HuH-7 (cell line): ENCODE measurements at places on chromosomes 1 and 21.
A peak's percentile ranks its signal among the peaks of the same experiment; 100 is the strongest.

DNA sequence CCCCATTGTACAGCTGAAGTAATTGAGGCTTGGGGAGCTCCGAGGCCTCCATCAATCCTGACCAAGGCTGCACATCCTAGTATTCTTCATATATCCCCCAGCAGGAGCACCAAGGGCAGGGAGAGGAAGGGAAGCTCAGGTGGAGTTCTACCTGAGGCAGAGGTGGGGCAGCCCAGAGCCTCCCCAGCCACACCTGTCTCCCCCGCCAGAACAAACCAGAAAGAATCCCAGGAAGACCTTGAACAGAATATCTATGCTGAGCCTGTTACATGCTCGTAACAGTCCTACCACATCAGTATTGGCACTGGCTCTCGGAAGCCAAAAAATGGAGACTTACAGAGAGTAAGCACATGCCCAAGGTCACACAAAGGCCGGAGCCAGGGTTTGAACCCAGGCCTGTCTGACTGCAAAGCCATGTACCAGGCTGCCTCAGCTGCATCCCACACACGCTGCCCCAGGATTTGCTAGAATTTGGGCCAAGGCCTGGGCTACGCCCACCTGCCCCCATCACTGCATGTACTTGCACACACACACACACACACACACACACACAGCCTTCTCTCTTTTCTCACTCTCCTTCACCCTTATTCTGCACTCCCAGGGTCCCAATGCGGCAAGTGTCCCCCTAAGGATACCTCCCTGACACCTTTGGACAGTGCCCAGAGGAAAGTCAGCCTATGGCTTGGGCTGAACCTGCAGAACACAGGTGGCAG, 4.5 kb downstream of the E2F2 start:
- no peak for DNase-seq

DNA sequence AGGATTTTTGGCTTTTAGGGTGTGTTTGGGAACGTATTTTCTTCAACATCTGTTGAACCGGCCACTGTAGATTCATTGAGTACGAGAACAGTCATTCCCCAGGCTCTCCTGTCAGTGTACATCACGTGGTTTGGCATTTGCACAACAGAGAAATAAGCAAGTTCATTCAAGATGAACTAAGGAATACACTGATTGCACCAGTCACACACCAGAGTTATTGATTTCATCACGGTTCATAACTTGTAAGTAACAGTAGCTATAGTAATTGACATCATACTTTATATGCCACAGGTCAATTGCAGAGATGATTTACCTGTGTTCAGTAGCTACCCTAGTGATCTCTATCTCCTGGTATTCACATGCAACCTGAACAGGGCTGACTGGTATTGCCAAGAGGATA, 90.7 kb upstream of the ETS2 start:
- no peak for DNase-seq

- no peak for DNase-seq
These were observed 57.6 kb downstream of the OPTC start for GRCh38 chr1:203551550-203551949.

DNA sequence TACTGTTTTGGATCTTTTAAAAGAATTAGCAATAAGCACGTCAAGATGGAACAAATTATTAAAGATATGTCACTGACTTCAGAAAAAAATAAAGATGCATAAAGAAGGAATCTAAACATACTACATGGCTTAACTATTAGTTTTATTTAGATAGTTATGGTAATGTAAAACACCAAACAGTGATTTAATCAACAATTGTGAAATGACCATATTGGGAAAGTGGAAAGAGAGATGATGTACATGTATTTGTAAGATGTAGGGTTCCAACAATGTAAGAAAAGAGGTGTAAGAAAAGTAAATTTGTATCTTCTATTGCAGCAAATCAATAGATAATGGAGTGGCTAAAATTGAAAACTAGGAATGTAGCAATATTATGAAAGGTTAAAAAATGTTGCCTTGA, 6.4 kb upstream of the AIM2 start:
- no peak for DNase-seq

- no peak for DNase-seq
These were observed 910 bp upstream of the RERE start for GRCh38 chr1:8818325-8818775.

- no peak for DNase-seq
These were observed 1.0 kb downstream of the SH3BP5L start for GRCh38 chr1:248824701-248825100.

DNA sequence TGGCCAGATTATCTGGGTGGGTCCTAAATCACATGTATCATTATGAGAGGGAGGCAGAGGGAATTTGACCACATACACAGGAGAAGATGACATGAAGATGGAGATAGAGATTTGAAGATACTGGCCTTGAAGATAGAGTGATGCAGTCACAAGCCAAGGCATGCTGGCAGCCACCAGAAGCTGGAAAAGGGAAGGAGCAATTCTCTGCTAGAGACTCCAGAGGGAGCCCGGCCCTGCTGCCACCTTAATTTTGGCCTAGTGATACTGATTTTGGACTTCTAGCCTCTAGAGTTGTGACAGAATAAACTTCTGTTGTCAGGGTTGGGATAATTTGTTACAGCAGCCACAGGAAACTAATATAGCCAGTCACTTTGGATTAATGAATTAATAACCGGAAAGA, 2.2 kb upstream of the PRDM2 start:
- DNase-seq: no peak

- DNase-seq: no peak
These were observed 16.4 kb downstream of the RNU5D-1 start for GRCh38 chr1:44714532-44714931.

- DNase-seq: no peak
These were observed 2.0 kb upstream of the PERM1 start for GRCh38 chr1:983798-984475.

- DNase-seq: no peak
These were observed 32.2 kb downstream of the MIS18A start for GRCh38 chr21:32246571-32247140.

GRCh38 chr1:14750490-14750889, 152.0 kb downstream of the KAZN start:
- DNase-seq: no peak

DNA sequence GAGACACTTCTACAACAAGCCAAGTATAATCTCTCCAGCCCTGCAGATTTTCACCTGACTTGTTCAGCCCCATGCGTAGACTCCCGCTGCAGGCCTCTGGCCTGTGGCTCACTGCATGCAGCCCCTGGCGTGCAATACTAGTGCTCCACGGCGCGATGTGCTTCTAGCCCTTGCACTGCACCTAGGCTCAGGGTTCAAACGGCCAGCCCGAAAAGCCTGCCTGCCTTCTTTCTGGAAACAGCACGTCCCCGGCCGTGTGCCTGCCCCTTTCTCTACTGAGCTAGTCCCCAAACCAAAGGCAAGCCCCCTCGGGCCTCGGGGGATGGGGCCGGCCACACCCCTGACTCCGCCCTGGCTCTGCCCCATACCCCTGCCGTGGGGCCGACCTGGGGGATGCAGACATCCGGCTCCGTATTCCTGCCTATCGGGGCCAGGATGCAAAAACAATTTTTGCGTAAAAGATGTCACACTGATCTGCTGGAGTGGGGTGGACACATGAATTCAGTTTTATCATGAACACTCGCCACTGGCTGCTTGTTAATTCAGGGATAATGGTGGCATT, 26.3 kb upstream of the TRAPPC10 start:
- no peak for DNase-seq

DNA sequence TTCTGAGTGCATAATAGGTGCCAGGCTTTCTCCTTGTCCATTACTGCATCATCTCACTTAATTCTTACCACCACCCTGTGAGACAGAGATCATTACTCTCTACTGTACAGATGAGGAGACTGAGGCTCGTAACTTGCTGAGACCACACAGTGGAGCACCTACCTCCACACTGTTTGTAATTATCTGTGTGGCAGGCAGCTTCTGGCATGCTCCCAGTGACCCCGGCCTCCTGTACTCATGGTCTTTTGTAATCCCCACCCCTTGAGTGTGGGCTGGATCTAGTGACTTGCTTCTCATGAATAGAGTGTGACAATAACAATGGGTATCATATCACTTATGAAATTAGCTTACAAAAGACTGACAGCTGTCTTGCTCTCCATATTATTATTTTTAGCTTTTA, 407.3 kb downstream of the MATN1 start:
- no peak for DNase-seq

GRCh38 chr1:37437087-37437486, 37.3 kb upstream of the ZC3H12A start:
- no peak for DNase-seq

- DNase-seq: no peak
These were observed 5.7 kb downstream of the EPHX1 start for GRCh38 chr1:225815526-225816178.

- DNase-seq: no peak
These were observed 2.8 kb upstream of the ARF1 start for GRCh38 chr1:228079601-228080263.

DNA sequence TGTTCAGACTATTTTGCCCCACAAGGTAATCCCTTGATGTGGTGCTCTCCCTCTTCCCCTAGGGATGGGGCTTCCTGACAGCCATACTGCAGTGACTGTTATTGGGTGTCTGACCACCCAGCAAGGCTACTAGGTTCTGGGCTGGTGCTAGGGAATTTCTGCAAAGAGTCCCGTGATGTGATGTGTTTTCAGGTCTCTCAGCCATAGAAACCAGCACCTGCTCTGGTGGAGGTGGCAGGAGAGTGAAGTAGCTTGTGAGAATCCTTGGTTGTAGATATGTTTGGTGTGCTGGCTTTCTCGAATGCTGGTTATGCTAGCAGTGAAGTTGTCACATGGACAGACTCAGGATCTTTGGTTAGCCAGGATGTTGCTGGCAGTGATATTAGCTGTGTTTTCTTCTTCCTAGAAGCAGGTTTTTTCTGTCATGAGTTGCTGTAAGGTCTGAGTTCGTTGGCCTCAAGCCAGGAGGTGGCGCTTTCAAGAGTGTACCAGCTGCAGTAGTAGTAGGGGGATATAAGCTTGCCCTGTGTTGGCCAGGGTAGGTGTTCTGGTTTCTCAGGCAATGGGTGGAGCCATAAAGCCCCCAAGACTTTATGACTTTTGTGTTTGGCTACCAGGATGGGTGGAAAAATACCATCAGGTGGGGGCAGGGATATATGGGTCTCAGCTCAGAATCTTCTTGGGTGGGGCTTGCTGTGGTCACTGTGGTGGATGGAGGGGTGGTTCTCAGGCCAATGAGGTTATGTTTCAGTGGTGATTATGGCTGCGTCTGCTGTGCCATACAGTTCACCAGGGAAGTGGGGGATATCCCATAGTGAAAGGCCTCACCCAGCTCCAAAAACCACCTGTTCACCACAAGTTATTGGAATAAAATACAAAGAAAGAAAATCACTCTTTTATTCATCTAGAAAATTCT, 1112.3 kb downstream of the KCNT2 start:
- DNase-seq: no peak

GRCh38 chr1:6294890-6295556, 34.1 kb upstream of the GPR153 start:
- DNase-seq: peak; percentile 62

DNA sequence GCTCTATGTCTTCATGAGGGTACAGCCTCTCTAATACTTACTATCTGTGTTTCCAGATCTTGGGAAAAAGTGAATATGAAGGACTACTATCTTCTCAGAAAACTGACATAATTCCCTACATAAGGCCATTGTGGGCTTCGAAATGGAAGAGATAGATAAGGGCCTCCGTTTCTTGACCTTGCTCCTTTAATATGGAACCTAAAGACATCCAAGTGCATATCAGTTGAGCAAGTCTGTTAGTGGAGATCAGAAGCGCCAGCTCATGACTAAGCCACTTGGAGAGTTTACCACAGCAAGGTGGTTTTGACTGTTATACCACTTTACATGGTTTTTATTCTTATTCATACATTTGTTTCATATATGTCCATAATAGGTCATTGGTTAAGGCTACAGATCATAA, 35.3 kb upstream of the FCER1A start:
- DNase-seq: no peak

DNA sequence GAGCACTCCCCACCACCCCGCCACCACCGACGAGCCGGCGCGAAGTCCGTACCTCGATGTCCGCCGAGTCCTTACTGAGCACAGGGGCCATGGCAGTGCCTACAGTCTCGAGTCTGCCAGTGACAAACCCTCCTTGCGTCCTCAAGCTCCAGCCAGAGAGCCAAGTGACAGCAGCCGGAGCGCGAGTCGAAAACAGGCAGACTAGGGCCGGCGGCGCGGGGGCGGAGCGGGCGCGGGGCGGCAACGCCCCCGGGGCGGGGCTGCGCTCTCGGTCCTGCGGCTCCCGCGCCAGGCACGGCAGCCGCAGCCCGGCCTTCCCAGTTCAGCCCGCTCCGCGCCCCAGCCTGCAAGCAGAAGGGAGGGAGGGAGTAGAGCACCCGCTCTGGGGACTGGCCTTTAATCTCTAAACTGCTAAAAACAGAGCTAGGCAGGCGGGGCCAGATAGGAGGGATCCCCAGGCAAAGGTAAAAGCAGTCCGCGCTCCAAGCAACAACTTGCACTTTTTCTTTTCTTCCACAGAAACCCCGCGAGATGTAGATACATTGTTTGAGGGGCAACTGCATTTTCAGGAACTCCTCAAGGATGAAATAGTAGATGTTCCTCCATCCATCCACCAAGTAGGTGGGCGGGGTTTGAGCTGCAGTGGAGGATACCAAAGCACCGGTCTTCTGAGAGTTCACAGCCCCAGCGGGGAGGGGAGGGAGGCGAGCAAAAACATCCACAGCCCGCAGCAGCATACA, at the start of gene DPYD:
DPYD (minus strand) TSS at position 203 of the 740 bp plus-strand sequence; CDS start at position 91, 112 bp downstream.
- DNase-seq: peak; percentile 73

- no peak for DNase-seq
These were observed 14.3 kb upstream of the KRTAP19-8 start for GRCh38 chr21:31052489-31053142.

DNA sequence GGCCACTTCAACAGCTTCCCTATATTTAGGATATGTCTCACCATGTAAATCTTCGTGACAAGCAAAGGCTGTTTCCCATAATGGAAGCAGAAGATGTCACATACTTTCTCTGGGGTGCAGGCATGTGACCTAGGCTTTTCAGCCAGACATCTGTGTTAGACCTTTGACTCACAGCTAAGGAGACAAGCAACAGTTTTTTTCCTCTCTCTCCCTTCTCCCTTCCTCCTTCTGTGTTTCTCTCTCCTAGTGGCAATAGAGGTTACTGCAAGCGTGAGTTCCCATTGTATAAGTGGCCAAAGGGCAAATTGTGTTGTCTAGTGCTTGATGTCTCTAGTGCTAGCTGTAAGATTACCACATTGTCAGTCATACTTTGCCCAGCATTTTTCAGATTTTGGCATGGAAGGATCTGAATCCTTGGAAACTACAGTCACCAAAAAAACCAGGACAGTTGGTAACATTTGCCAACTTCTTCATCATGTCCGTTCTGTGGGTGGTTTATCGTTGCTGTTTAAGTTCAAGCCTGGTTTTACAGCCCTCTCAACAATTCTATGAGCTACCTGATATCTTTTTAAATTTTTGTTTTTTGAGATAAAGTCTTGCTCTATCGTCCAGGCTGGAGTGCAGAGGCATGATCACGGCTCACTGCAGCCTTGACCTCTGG, 44.4 kb upstream of the RABGAP1L start:
- DNase-seq: peak; percentile 39
